Esophagus squamous epithelium (tissue), 5 donors: ENCODE measurements at places on chromosomes 1 and 21. TPM values are rescaled to one million over a fixed set of nuclear protein-coding genes. Genes with fewer than 3 reads are reported as not detected.

Gene PRELP
- total RNA-seq = 2.2 TPM

Gene KIF21B
- total RNA-seq = 0.53 TPM

Gene AGMAT
- total RNA-seq = 0.27 TPM

Gene ZSWIM5
- 2.5 TPM for total RNA-seq

Gene PTAFR
- total RNA-seq = 12.8 TPM

Gene C1orf141
- total RNA-seq = not detected

Gene SPATA6
- total RNA-seq = 8.8 TPM

Gene OR10Z1
- not detected for total RNA-seq

Gene RAB25
- 190 TPM for total RNA-seq

Gene RNU1-4
- total RNA-seq = under 0.01 TPM

Gene KANK4
- not detected for total RNA-seq

Gene ECM1
- total RNA-seq = 1,013 TPM

Gene PLA2G5
- total RNA-seq = 2.3 TPM

Gene SPRR3
- total RNA-seq = 22,357 TPM

Gene PTPN14
- 14.4 TPM for total RNA-seq

Gene ZNF684
- total RNA-seq = 3.1 TPM
